Activated naive CD8-positive, alpha-beta T cell treated with anti-CD3 and anti-CD28 coated beads, Interleukin-2, amount 10 ng/mL, durations not matched to agents 7 days and 5 days (primary cell): ENCODE measurements at places on chromosomes 7 and 10. TPM values are rescaled to one million over a fixed set of nuclear protein-coding genes. Genes with fewer than 3 reads are reported as not detected.

FAM25G gene
- total RNA-seq = not detected

- peak; percentile 69 for DNase-seq
Observed at GRCh38 chr10:113126229-113127201, 176.5 kb downstream of the TCF7L2 start.

- peak; percentile 65 for DNase-seq
Observed at GRCh38 chr10:115092555-115093285, 445 bp upstream of the ATRNL1 start.

GRCh38 chr10:11036424-11037011 lies 18.8 kb downstream of the CELF2 start:
- DNase-seq = no peak

BRI3 gene
- 53.6 TPM for total RNA-seq

DNA sequence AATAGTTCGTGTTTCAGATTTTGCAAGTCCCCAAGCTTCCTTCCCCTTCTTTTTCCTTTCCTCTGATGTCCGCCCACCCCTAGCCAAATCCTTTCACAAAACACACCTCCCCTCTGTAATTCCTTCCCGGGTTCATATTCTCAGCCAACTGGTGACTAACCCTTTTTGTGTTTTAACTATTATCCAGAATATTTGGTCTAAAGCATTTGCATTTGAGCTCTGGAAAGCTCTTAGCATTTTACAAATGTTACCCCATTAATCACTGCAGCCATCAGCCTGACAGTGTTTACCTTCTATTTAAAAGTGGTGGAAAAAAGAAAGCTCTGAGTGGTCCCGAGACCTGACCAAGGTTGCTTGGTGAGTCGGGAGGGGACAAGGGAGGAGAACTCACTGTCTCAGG lies 139.0 kb downstream of the CREB5 start:
- no peak for DNase-seq

DNA sequence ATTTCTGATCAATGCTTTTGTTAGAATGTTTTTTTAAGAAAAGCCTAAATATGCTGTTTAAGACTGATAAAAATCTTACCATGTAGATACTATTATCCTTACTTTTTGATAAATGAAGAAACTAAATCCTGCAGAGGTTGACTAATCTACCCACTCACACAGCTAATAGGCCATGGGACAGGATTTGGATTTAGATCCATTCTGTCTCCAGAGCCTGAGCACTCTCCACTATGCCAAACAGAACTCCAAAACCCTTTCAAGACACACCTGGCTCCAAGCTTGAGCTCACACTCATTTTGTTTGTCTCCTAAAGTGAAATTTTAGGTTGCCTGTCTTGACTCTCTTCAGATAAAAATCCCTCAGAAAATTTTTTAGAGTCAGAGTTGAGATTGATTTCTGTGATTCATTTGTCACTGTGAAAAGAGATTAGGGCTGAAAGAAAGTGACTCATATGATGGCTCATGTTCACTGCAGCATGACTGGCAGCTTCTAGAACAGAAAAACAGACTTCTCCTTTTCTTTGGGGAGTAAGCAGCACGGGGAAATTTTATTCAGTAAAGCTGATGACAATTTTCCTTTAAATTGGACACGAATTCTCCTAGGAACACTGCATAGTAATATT lies 132.3 kb upstream of the POT1 start:
- no peak for DNase-seq

DNA sequence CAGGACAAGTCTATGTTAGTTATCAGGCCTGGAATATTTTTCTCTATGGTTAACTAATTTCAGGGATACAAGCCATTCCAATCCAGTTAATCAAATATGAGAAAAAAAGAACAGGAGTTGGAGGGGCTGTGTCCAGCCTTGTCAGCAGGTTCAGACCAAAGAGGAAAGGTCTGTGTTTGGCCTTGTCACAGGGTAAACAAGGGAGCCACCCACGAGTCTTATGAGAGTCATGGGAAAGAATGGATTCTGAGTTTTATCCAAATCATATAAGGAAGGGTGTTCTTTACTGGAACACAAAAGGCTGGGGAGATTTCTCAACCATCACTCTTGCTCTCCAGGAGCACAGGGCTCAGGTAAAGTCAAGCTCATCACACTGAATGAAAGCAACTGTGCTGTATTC lies 99.1 kb downstream of the XPNPEP1 start:
- DNase-seq = no peak

DNA sequence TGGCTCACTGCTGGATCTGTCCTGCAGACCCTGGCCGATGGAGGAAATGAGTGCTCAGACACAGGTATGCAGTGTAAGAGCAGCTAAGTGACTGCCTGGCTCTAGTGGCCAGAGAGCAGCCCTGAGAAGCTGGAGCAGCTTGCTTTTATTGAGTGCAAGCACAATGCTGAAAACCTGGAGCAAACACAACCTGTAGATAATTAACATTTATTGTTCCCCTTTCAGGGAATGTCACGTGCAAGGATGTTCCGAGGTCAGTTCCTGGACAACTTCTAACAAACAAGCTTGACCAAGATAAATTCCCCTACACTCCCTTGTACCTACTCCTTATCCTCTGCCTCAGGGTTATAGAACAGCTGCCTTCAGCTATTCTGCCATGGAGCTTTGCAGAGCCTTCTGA lies 31.3 kb downstream of the DDC start:
- no peak for DNase-seq

EBF3 gene
- not detected for total RNA-seq

DNA sequence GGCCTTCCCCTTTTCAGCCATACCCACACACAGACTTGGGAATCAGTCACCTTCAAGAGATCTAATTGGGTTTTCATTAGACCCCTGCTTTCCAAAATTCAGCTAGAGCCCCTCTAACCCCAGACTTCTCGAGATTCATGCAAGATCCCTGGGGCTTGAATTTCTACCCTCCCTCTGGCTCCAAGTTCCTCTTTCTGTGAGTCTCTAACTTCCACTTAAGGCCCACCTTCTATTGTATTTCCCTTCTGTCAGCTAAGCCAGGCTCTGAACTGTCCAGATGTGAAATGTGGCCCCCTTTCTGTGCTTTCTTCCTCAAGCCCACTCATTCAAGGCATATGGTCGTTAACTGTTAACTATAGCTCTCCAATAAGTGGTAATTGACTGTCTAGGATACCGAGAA lies 132.2 kb downstream of the ZNF365 start:
- DNase-seq = no peak

GJD4 gene
- not detected for total RNA-seq

DNA sequence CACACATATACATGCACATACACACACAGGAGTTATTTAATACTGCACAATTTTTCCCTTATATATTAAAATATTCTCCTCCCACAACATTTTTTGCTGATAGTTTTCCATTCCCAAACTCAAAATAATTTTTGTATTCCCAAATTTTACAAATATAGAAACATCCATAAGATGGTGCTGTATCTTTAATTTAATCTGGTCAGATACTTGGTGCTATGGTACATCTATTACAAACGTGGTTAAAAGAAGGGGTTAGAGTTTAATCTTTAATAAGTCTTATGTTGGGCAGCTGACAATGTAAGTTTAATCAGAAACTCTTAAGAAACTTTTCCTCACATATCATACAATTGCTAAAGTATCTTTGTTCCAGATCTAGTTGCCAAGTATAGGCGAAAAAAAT lies 10.2 kb upstream of the CADPS2 start:
- DNase-seq = no peak

DNA sequence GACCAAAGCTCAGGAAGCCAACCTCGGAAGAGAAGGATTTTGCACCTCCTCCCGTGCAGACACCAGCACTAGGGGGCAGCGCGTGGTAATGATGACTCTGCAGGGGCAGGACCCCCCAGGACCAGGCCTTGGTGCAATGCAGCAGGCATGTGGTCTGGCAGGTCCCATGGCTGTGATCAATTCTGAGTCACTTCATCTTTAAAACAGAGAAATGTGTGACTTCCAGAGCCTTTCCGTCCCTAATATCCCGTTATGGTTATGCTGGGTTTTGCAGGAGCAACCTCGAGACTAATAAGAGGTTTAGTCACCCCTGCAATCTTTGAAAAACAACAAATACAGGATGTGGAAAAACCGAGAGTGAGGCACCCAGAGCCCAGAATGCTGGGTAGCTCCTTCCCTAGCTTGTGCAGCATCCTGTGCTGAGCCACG lies 30.2 kb upstream of the GJD4 start:
- no peak for DNase-seq

GRCh38 chr10:109784236-109784635 lies 139.1 kb downstream of the XPNPEP1 start:
- DNase-seq = no peak

- DNase-seq = peak; percentile 38
Observed at GRCh38 chr7:48035967-48036478, 680 bp downstream of the C7orf57 start.

DEPP1 gene
- total RNA-seq = 0.23 TPM

DNA sequence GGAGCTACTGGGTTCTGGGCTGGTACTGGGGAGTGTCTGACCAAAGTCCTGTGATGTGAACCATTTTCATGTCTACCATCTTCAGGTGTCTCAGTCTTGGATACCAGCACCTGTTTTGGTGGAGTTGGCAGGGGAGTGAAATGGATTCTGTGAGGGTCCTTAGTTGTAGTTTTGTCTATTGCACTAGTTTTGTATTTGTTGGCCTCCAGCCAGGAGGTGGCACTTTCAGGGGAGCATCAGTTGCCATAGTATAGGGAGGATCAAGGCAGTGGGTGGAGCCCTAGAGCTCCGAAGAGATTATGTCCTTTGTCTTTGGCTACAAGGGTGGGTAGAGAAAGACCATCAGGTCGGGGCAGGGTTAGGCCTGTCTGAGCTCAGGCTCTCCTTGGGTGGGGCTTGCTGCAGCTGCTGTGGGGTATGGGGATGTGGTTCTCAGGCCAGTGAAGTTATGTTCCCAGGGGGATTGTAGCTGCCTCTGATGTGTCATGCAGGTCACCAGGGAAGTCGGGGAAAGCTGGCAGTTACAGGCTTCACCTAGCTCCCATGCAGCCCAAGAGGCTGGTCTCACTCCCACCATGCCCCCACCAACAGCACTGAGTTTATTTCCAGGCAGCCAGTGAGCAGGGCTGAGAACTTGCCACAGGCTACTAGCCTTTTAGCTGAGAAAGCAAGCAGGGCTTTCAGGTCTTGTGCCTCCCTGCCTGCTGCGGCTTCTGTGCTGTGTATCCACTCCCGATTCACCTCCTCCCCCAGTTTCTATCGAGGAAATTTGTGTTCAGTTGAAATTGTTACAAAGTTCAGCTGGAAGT lies 153.1 kb downstream of the ZNF365 start:
- peak; percentile 49 for DNase-seq

MYO3A gene
- not detected for total RNA-seq

GRCh38 chr7:123439191-123439590 lies 95.2 kb downstream of the IQUB start:
- no peak for DNase-seq

BAZ1B gene
- 90.5 TPM for total RNA-seq

GRCh38 chr10:28711041-28711440 lies 33.7 kb downstream of the BAMBI start:
- no peak for DNase-seq

- no peak for DNase-seq
Observed at GRCh38 chr7:46929359-46929758, 652.6 kb downstream of the TNS3 start.

DNA sequence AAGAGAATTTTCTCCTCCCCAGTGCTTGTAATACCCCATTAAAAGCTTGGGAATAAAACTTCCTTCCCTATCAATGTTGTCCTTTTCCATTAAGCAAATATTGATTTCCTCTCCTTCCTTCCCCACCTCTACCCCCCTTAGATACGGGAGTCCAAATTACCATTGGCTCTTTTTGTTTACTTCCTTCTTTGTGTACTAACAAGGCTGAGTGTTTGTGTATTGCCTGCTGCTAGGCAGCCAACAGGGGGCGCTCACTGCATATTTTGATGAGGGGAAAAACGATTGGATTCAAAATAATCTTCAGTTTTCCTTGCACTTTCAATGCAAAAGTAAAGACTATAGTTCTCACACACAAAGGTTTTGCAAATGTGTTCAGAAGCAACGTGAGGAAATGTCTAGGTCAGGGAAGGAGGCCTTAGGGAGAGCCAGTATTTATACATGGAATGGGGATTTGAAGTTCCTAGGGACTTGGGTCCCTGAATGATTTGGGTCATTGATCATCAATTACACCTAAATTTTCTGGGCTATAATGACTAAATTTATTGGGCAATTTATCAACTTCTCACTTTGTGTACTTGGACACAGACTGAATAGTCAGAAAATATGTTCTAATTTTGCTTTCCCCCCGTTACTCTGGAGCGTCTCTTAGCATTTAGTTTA lies 23.6 kb upstream of the VPS41 start:
- DNase-seq = peak; percentile 61

DNA sequence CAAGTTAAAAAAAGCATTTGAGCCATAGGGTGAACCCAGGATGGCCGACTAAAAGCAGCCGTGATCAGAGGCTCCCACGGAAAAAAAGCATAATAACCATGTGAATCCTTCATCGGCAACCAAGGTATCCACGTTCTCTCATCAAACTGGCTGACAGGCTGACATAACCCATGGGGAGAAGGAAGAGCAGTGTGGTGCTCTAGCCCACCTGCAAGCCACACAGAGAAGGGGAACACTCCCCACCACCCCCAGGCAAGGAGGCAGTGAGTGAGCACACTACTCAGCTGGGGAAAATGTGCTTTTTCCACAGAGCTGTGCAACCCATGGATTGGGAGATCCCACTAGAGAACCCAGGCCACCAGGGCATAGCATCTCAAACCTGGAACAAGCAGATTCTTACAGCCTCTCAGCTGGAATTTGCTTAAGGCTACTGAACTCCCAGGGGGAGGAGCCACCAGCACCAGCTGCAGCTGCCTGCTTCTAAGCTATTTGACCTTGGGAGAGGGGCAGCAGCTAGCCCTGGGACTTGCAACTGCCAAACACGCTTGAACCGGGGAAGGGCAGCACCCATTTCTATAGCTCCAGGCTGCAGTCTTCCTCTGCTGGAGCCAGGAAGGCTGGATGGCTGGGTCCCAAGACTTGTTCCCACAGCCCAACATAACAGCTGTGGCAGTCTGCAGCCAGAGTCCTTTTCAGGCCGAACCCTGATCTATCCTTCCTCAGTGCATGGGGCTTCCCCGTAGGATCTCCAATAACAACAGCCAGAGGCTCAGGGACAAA lies 178.2 kb upstream of the NRG3 start:
- DNase-seq = no peak

GRCh38 chr7:53642361-53642760 lies 606.9 kb downstream of the POM121L12 start:
- no peak for DNase-seq

DNA sequence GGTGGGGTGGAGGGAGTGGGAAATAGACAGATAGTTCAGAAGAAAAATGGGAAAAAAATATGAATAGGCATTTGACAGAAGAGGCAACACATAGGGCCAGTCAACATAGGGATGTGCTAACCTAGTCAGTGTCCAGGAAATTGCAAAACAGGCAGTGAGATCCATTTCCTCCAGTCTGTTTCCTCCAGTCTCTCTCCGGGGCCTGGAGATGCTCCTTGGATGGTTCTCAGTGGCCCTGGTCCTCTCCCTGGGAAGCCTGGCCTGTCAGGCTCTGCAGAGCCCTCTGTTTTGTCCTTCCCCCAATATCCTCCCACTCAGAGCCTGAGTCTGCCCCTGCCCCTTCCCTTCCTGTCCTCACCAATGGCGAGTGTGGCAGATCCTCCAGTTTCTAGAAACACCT lies 52.6 kb downstream of the SYPL1 start:
- no peak for DNase-seq

CYP26C1 gene
- 0.17 TPM for total RNA-seq

IGFBP1 gene
- total RNA-seq = not detected

RSU1 gene
- total RNA-seq = 72.7 TPM

GRCh38 chr7:106749165-106749564 lies 88.2 kb upstream of the CCDC71L start:
- DNase-seq = no peak

- no peak for DNase-seq
Observed at GRCh38 chr10:115022733-115023132, 70.4 kb upstream of the ATRNL1 start.

PRF1 gene
- total RNA-seq = 165 TPM

TSPAN15 gene
- total RNA-seq = 4.6 TPM

- peak; percentile 52 for DNase-seq
Observed at GRCh38 chr7:45088821-45089340, at the start of gene NACAD. NACAD (minus strand) TSS chr7:45088969; CDS start chr7:45088894, 75 bp downstream.
